T1000 (cell line): ENCODE measurements at places on chromosomes 3 and 15.

DNA sequence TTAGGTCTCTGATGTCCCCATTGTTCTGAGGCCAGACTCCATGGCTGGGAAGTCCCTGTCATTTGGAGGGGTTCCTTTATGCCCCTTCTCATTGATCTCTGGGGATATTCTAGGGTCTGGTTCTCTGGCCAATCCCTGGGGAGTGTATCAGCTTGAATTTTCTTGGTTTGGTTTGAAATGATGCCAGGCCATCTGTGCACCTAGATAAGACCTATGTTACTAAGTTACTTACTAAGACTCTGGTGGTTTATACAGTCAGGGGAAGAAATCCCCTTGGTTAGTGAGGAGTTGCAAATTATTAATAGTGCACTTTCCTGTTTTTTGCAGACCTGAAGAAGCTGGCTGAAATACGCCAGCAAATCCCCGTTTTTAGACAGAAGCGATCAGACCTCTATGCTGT, 20.3 kb downstream of the NIT2 start:
- no peak for DNase-seq

GRCh38 chr3:9701006-9701405, 2.6 kb upstream of the CPNE9 start:
- no peak for DNase-seq

DNA sequence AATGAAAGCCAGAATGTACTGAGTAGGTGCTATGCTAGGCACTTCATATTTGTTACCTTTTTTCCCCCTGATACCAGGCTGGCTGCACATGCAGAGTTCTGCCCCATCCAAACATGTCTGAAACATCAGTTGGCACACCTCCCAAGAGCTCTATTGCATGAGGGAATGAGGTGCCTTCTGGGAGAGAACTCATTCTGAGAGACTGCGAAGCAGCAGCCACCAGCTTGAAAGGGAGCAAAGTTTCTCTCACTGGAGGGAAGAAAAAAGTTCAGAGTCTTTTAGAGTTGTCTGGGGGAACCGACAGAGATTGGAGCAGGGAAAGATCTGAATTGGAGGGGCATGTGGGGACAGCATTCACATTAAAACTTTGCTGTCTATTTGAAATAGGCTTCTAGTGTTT, 84.1 kb downstream of the AGBL1 start:
- no peak for DNase-seq

- no peak for DNase-seq
Measured at GRCh38 chr3:48739617-48739954, 22.6 kb upstream of the IP6K2 start.

DNA sequence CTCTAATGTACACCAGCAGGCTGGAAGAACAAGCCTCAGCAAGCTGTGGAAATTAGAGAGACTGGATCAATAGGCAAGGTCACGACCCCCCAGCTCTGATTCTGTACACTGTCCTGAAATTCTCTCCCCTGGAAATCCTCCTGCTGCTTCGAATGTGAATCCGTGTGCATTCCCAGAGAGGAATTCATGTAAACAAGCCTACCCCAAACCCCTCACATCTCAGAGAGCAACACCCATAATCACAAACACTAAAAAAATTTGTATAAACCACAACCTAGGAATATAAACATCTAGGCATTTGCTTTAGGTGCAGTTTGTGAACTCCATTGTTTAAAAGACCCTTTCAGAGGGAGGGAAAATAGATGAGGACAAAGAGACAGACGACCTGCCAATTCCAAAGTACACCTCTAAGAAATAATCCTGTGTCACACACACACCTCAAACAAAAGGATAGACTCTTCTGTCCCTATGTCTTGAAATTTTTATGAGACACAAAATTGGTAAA, 325.2 kb downstream of the WDR72 start:
- DNase-seq: no peak

GRCh38 chr3:136136454-136136853, 59.7 kb downstream of the MSL2 start:
- DNase-seq: no peak

GRCh38 chr3:44242721-44243120, 1.0 kb downstream of the TOPAZ1 start:
- DNase-seq: no peak

GRCh38 chr3:141735770-141736465, 2.2 kb upstream of the RNF7 start:
- no peak for DNase-seq

- no peak for DNase-seq
Measured at GRCh38 chr3:4421121-4421520, 45.9 kb downstream of the SUMF1 start.

GRCh38 chr3:42139621-42140453, 48.7 kb downstream of the TRAK1 start:
- no peak for DNase-seq

DNA sequence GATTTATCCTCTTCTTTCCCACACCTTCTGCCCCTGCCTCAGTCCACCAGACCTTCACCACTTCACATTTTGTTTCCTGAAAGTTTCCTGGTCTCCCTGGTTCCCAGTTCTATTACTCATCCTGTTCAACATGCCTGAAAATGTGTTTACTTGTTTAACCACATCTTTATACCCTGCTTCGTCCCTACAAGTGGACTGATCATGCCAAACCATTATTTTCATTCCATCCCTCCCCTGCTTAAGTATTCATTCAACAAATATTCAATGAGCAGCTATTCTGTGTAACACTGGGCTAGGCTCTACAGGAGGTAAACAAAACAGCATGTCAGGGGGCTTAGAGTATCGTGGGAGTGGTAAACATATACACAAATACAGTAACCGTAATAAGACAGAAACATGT, 5.5 kb downstream of the MYO5A start:
- DNase-seq: no peak

- no peak for DNase-seq
Measured at GRCh38 chr3:45135959-45136358, 10.2 kb downstream of the CDCP1 start.

- DNase-seq: no peak
Measured at GRCh38 chr3:39413691-39414420, 7.3 kb downstream of the RPSA start.

GRCh38 chr3:171741377-171741776, 68.9 kb downstream of the PLD1 start:
- no peak for DNase-seq

GRCh38 chr15:101498076-101498716, 8.7 kb upstream of the PCSK6 start:
- no peak for DNase-seq

- no peak for DNase-seq
Measured at GRCh38 chr3:193593668-193594030, 641 bp downstream of the OPA1 start.

DNA sequence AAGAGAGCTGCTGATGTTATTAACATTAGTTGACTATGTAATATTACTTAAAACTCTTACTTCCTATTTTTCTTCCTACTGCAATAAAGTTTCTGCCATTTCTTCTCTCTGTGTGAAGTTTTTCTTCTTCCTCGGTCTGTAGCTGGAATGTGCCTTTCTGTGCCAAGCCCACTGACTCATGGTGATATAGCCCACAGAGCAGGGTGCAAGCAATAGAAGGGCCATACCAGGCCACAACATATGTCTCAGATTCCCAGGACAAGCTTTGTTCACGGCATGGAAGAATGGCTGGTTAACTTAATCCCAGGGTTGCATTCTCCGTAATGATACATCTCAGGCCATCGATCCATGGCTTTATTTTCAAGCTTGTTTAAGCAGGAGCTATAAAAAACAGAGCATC, 815.3 kb downstream of the TUSC7 start:
- DNase-seq: no peak

DNA sequence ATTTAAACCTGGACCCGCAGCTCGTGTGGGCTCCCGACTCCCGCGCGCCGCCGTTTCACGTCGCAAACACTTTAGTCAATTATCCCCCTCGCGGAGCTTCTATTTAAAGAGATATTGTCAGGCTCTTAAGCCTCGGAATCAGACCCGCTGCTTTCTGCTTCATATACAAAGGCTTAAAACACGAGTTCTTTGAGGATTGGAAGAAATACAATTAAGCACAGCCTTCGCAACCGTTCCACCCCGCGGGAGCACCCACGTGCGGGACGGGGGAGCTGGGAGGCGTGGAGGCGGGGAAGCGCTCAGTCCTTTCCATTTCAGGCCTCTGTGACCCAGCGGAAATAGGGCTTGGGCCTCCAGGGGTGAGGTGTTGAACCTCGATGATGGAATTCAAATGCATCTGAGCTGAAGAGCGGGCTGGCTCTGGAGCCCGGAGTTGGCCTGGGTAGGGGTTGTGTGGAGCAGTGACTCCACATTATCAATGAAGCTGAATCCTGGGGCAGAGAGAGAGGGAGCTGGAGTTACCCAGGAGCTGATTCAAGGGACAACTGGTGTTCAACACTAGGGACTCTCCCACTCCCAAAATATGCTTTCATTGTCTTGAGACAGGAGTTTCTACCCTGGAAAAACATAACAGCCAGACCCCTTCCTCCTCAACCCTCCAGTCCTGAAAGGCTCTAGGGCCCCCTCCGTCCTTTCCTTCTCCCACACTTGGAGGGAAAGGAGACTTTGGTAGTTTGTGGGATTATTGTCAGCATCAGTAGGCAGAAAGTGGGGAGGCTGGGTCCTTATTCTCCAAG, 2.4 kb downstream of the ANKRD63 start:
- DNase-seq: no peak

DNA sequence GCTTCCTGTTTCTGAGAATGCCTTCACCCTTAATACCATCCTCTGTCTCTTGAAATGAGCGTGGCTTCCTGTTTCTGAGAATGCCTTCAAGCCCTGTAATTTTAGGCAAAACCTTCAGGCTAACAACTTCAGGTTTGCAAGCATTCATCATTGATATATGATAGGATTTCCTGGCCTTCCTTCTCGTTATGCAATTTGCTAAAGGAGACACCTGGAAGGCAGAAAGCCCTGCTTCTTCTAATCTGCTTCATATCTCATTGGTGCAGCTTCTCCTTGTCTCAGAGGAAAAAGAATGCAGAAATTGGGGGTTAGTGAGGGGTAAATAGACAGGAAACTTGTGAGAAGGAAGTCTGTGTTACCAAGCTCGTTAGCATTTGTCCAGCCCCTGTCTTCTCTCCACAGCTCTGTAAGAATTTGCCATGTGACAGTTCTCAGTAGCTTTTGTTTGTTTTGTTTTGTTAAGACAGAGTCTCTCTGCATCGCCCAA, 7.3 kb downstream of the ARL6IP5 start:
- DNase-seq: no peak

GRCh38 chr15:97124790-97125189, 794.3 kb downstream of the NR2F2 start:
- no peak for DNase-seq

DNA sequence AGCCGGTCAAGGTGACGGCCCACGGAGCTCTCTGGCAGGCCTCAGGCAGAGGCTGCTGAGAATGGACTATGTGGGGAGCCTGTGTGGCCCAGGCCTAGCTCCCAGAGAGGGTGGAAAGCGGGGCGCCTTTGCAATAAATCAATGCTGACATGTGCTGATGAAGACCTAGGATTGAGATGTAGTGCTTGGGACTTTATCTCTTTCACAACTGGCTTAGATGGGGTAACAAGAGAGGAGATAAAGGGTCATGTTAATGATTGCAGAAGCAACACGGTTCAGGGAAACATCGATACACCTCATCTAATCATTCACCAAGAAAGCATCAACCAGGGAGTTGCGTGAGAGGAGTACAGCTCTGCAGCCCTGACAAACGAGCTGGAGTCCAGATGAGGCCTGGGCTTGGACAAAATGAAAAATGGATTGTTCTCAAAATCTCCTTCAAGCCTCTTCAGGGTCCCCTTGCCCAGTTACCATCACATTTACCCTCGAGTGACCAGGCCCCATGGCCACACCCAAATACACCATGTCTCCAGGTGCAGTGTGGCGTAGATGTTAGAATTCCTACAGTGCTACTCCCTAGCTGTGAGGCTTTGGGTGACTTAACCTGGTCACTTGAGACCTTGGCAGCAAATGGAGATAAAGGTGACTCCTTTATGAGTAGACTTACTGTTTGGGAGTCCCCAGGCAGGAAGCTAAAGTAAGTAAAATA, 146.4 kb upstream of the LIPC start:
- DNase-seq: no peak

DNA sequence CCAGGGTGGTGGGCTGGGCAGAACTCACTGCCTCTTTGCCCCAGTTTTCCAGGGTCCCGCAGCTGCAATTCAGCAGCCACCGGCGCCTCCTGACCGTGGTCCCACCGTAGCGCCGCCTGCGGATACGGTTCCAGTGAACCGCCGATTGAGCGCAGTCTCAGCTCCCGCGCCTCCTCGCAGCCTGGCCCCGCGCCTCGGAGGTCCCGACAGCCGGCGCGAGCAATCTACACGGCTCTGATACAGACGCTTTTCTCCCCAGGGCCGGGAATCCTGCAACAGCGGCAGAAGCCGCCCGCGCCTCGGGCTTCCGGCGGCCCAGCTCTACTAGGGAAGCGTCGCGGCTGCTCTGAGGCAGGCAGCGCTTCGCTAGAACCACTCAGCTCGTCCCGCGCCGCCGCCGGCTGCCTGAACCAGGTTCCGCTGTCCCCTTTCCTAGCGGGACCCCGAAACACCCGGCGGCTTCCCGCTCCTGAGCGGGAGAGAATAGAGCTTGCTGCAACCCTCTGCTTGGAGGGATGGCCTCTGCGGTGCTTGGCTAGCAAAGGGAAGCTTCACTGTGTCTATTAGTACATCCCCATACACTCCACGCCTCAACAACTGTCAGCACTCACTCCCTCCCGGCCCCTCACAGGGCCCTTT, 3.1 kb downstream of the FOXL2NB start:
- no peak for DNase-seq

DNA sequence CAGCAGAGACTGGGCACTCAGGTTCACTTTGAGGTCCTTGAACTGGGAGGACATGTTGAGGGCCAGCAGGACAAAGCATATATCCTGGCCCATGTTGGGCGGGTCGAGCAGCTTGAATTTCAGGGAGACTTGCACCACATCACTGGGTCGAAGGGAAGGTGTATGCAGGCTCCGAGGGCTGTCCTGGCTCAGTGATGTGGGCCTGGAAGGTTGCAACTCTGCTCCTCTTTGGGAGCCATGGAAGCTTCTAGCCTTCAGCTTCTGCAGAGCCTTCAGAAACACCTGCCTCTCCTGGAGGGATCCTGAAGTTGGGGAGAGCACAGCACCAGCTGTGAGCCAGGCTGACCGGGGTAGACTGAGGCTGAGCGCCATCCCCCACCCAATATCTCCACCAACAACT, 14.7 kb upstream of the EPB42 start:
- DNase-seq: no peak

DNA sequence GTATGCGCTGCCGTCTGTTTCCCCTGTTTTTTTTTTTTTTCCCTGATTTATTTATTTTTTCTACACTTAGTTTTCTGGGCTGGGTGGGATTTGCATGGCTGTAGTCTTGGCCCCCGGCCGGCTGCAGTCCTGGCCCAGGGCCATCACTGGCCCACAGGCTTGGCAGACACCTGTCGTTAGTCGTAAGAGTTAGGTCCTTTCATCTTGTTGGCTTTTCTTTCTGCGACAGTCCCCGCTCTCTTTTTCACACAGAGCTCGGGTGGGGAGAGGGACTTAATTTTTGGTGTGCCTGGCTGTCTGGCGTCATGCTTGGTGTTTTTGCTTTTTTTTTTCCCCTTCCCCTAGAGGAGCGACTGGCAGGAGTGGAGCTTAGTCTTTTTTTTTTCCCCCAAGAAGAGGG, 183.4 kb downstream of the KLF13 start:
- no peak for DNase-seq
